Hematopoietic multipotent progenitor cell (in vitro differentiated cells): ENCODE measurements at places on chromosomes 6 and 20. TPM values are rescaled to one million over a fixed set of nuclear protein-coding genes. Genes with fewer than 3 reads are reported as not detected.

Gene KCNS1
- total RNA-seq, result 0.54 TPM

DNA sequence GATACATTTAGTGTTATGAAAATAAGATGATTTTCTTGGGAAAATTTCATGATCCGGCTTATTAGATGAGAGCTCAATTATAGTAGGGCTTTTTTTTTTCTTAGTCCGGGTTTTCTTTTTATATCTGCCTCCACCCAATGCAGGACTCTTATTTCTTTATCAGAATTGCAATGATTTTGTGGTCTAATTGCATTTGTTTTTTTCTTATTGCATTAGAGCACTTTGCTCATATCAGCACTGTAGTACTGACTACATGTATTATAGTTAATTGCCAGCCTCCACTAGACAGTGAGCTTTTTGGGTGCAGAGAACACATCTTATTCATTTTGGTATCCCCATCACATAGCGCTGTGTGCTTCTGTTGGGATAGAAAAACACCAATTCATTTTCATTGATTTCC, 50.0 kb downstream of the FBXO5 start:
- no peak for DNase-seq

Gene SLC17A3
- total RNA-seq, result not detected

- DNase-seq, result no peak
These were observed 111.5 kb downstream of the SESN1 start for GRCh38 chr6:108983151-108983550.

- DNase-seq, result no peak
These were observed 46.0 kb upstream of the HINT3 start for GRCh38 chr6:125910527-125910926.
